ENCODE measurements at places on chromosomes 1 and 21.

DNA sequence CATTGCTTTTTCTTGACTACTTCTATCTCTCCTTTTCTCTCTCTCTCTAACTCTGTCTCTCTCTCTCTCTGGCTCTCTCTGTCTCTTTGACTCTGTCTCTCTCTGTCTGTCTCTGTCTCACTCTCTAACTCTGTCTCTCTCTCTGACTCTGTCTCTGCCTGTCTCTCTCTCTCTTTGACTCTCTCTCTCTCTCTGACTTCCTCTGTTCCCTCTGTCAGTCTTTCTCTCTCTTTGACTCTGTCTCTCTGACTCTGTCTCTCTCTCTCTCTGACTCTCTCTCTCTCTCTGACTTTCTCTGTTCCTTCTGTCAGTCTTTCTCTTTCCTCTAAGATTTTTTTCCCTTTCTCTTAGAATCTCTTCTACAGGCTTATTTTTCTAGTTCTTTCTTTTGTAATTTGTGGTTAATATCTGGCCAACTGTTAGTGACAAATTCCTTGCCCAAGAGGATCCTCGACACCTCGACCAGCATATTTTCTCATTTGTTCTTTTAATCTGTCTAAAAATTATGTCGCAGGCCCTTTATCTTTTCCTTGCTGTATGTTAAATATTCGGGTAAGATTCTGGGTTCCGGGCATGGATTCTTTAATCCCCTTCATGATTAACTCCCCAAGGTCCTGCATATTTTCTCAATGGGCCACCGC, at the start of gene ATAD3C:
Gene ATAD3C (plus strand): TSS at position 591 of the 641 bp plus-strand sequence. CDS start 995 bp downstream, outside the sequence.
- DNase-seq, result no peak

DNA sequence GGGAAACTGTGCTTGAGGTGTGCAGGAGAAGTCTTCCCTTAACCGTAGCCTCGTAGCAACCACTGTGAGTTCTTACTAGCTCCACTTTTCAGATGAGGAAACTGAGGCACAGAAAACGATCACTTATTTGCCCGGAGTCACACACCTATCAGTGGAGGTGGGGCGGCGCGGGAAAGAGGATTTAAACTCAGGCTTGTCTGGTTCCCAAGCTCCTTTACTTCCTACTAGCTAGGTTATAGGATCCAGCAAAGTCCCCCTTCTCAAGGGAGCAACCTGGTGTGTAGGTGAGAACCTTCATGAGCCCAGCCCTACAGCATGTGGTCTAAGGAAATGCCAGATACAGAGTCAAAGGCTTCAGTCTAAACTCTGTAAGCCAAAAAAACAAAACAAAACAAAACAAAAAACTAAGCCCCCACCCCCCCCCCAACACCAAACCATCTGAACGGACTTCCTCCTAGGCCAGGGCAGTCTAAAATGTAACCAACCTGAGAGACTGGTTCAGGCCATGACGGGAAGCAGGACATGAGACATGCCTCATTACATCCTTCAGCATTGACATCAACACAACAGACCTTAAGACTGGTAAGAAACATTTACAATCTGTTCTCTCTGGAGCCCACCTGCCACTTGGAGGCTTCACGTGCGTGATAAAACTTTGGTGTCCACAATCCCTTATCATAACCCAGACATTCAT, 709 bp upstream of the FBXO42 start:
- no peak for DNase-seq

- no peak for DNase-seq
Measured at GRCh38 chr1:234658138-234658537, 48.2 kb upstream of the IRF2BP2 start.

DNA sequence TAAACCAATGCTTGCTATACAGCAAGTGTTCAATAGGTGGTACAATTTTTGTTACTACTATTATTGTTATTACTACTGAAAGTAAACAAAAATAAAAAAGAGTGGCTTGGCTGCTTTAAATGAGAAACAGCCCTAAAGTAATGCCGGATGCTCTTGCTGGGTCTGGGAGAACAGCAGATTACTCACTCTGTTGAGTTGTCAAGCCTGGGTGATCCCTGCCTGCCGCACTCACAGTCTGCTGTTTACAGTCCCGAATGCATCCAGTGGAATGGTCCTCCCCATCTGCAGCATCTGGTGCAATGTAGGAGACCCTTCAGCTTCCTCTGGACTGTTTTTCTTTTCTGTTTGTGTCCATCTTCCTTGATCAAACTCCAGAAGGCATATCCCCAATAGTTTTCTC, 102.7 kb upstream of the IVNS1ABP start:
- DNase-seq, result no peak

DNA sequence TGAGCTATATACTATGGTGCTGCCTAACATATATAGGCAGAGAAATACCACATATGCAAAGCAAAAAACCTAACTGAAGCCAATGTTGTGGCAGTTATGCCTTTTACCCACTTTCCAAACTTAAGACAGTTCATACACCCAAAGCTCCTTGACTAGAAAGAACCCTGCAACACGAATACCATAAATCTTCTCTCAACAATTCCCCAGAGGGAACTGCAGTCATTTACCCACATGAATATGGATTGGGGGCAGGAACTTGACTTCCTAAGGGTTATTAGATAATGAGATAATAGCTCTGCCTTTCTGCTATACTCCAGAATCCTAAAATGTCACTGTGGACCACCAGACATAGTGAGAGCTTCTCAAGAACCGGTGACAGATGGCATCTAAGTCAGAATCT, 2.9 kb upstream of the ASPM start:
- no peak for DNase-seq

All from naive thymus-derived CD4-positive, alpha-beta T cell (primary cell).